ENCODE measurements at places on chromosomes 16 and 17. TPM values are rescaled to one million over a fixed set of nuclear protein-coding genes. Genes with fewer than 3 reads are reported as not detected.

The OR4D1 gene
- not detected for total RNA-seq

DNA sequence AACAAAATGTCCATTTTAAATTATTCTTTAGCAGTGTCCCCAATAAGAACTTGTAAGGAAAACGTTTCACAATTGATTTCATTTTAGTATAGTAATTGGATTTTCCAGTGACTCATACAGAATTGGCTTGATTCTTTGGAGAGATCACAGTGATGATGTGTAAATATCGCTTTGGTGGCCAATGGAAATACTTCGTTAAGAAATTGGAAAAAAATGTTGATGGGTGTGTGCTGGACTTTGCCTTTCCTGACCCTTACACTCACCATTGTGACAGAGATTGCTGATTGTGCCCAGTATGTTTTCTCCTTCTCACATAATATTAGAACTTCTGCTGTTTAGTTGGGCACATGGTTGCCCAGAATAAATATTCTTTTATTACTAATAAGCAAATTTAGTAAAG lies 7.4 kb upstream of the EFCAB13 start:
- DNase-seq: peak; percentile 46

- peak; percentile 28 for DNase-seq
These were observed 16.4 kb upstream of the SMIM36 start for GRCh38 chr17:55527540-55528118.

DNA sequence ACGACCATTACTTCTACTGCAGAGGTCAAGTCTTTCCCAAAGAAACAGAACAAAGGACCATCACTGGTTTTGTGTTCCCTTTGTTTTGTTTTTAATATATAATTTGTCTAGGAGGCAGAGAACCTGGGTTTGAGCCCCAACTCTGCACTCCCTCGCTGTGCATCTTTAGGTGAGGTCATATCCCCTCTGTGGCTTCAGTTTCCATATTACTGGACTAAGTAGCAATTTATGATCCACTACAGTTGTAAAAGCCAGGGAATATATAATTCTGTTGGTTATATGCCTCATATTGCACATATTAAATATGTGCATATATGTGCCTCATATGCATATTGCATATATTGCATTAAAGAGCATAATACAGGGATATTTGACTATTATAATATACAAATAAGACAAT lies 392.0 kb downstream of the GRIN2A start:
- DNase-seq: no peak

- peak; percentile 37 for DNase-seq
These were observed 18.1 kb upstream of the RAB11FIP4 start for GRCh38 chr17:31373150-31374093.

GRCh38 chr16:76866994-76867393 lies 324.0 kb upstream of the MON1B start:
- DNase-seq: no peak

DNA sequence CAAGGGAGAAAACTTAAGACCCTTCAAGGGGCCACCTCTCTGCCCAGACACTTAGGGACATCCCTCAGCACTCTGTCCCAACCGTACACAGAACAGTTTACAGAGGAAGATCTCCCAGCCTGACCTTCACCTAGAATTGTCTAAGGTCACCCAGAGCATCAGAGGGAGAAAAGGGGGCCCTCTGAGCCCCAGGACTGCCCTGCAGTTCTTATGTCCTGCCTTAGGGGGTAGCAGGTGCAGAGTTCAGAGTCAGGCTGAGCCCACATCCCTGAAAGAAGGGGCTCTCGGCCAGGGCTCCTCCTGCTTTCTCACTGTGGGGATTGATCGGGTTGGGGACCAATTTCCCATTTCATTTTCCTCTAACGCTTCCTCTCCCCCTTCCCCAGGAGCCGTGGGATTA lies 15.4 kb downstream of the CA4 start:
- no peak for DNase-seq

The HP gene
- total RNA-seq: 27.5 TPM

GRCh38 chr16:65828296-65828695 lies 538.2 kb upstream of the CDH5 start:
- no peak for DNase-seq

DNA sequence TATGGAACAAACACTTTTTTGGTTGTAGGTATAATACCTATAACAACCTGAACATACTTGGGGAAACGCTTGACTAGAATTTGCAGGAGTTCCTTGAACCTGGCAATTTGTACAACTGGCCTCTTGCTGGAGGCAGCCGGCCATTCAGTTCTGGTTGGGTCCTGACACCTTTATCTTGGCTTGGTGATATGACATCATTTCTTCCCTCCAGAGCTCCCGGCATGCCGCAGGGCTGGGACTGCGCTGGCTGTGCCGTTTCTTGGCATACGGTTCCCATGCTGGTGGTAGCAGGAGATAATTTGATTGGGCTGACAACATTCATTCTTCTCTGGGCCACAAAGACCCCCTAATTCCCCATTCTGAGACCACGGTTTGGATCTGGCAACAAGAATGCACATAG lies 87.5 kb downstream of the ASIC2 start:
- DNase-seq: no peak

DNA sequence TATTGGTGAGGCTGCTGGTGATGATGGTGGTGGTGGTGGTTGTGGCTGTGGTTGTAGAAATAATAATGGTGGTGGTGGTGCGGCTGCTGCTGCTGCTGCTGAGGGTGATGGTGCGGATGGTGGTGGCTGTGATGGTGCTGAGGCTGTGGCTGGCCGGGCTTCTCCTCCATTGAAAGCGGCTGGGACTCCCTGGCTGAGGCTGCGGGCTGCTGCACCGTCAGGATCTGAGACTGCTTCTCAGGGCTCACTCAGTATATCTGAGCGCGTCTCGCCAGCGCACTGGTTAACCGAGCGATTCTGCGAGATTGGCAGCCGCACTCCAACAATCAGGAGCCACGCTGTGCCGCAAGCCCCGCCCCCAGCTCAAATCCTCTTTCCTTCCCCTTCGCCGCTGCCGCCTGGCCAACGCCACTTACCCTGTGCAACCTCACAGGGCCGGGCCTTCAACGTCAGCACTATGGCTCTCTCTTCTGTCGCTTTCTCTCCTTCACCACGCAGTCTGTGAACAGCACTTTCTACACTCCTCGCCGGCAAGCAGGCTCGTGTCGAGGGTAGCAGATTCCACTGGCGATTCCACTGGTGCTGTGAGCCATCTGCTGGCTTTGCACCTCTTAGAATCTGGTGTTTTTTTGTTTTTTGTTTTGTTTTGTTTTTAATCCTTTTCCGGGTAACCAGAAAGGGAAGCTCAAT lies at the start of gene NUFIP2:
NUFIP2 (minus strand) TSS at position 259 of the 690 bp plus-strand sequence; CDS start at position 170, 89 bp downstream.
- peak; percentile 99 for DNase-seq

GRCh38 chr17:3796822-3797170 lies 4.2 kb downstream of the ITGAE start:
- no peak for DNase-seq

GRCh38 chr17:34024806-34025551 lies 230.1 kb upstream of the CCL2 start:
- no peak for DNase-seq
